Right lobe of liver (tissue), 6 donors: ENCODE measurements at places on chromosomes 5 and 9.

GRCh38 chr9:1469996-1470395 is 419.8 kb downstream of the DMRT2 start:
- DNase-seq: no peak

DNA sequence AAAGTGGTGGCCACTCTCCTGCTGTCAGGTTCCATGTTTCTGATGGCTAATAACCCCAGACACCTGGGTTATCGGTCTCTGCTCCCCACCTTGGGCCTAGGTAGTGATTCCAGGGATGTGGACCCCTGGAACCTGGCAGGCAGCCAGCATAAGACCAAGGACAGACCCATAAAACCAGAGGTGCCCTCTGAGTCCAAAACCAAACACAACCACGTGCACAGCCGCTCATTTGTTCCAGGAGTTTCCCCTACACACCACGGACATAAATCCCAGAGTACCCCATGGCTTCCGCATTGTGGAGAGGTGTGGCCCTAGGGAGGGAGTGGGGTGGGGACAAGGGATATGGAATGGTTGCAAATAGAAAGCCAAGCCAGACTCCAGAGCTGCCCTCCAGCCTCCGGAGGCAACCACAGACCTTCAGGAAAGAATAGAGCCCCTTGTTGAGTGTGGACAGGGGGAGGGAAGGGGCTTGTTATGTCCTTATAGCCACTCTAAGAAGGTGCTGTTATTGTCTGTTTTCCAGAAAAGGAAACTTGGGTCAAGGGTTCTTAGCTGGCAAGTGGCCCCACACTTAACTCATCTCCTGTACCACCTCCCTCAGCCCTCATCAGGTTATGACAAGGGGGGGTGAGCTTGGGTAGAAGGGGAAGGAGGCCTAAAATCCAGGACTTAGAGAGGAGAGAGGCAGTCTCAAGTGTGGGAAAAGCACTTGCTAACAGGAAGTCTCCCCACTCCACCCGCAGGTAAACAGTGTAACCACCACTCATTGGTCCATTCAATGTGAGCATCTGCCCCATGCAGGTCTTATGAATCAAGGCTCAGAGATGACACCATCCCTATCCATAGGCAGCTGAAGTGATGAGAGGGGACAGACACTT is 23.6 kb upstream of the CYSTM1 start:
- no peak for DNase-seq

DNA sequence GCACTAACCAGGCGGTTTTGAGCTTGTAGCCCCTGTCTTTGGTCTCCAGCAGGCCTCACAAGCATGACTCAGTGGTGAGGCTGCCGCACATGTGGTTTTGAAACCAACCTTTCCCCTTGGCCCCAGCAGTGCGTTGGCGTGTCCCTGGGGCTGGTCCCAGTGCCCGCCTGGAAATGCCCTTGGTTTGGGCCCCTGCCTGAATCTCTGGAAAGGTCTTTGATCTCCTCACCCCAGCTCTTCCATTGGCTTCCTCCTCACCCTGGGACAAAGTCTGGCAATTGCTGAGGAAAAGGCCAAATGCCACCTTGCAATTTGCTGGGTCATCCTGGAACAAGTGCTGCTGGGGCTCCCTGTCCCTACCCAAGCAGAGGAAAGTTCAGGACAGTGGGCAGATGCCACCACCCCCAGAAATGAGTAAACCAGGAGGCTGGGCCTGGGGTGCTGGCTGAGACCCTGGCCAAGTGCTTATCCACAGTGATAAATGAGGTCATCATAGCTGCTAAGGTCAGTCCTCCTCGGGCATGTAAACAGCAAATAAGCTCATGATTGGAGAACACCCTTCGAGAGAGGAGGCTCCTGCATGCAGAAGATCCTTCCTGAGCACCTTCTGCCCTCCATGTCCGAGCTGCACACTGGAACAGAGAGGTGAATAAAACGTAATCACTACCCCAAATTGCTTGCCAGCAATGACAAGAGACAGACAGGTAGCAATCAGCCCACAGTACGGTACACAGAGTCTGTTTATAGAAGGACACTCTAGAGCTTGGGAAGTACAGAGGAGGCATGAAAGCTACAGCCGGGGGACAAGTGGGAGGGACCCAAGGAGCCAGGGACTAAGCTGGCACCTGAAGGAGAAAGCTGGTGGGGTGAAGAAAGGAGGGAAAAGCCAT is 98.9 kb upstream of the CPEB4 start:
- peak; percentile 88 for DNase-seq

DNA sequence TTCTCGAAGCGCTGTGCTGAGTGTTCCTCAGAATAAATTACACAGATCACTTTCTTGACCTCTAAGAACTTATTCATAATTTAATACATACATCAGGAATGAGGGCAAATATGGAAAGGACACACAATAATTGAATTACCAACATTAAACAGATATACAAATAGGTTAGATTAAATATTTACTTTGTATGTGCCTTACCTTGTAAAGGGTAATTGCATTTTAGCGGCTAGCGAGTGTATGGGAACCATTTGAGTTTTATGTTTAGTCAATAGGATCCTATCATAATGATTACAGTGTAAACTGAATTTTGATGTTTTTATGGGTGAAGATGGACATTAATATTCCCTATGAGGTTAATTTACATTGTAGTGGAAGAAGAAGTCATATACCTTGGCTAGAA is 1187.1 kb upstream of the WWC1 start:
- no peak for DNase-seq

DNA sequence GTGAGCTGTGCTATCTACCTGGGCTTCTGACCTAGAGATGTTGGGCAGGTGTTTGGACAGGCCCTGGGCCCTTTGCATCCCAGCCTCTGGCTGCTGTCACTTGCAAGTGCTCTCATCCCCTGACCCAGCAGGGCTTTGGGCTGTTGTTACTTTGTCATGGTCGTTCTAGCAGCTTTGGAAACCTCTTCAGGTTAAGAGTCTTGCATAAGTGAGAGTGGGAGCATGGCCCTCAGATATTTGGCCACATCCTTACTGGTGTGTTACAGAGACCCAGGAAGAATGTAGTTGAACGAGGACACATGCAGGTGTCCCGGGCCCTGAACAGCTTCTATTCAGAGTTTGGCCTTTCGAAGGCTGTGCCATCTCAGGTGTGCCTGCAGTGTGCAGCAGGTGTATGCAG is 4.5 kb downstream of the TENT4A start:
- no peak for DNase-seq

DNA sequence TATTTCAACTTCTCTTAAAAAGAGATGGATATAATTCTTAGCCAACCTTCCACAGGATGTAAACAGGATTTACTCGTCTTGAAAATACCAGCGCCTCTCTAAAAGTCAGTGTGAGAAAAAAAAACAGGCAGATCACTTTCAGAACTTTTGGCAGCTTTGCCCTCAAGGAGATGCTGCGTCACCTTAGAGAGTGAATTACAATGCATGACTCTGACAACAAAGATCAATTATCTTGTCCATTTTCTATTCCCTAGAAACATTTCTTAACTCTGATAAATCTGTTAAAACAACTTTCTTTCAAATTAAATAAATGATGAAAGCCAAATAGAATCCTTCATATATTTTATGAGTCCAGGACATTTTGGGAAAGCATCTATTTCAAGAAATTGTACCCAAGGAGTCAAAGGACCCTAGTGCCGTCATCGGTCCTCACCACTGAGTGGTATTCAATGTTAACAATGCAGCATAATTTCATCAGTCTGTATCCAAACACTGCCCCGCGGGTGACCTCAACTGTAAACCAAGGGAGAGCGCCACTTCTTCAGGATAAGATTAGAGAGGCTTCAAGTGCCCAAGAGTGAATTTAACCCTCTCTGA is 536.0 kb downstream of the PDE4D start:
- no peak for DNase-seq

DNA sequence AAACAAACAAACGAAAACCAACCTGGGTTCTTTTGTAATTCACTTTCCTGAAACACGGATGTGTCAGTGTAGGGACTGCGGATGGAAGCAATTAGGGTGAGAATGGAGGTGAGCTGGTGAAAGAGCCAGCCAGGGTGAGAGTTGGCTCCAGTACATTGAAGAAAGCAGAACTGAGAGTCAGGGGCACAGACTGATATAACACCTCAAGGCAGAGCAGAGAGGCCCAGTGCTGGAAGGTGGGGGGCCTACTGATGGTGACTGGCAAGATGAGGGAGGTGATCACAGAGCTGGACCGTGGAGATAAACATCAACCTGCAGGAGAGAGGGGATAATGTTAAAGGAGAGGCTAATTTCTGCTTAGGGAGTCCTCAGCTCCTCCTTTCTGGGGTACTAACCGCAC is 221.1 kb downstream of the MAN2A1 start:
- no peak for DNase-seq

DNA sequence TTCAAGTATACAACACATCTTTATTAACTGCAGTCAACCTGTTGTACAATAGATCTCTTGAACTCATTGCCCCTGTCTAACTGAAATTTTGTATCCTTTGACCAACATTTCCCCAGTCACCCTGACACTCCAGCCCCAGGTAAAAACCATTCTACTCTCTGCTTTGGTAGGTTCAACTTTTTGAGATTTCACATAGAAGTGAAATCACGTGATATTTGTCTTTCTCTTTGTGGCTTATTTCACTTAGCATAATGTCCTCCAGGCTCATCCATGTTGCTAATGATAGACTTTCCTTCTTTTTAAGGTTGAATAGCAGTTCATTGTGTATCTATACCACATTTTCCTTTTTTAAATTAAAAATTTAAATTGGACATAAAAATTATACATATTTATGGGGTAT is 126.5 kb upstream of the MAN2A1 start:
- no peak for DNase-seq

GRCh38 chr5:67518227-67518626 is 321.6 kb upstream of the CD180 start:
- no peak for DNase-seq

GRCh38 chr9:133202688-133203453 is 6.2 kb downstream of the OBP2B start:
- no peak for DNase-seq

DNA sequence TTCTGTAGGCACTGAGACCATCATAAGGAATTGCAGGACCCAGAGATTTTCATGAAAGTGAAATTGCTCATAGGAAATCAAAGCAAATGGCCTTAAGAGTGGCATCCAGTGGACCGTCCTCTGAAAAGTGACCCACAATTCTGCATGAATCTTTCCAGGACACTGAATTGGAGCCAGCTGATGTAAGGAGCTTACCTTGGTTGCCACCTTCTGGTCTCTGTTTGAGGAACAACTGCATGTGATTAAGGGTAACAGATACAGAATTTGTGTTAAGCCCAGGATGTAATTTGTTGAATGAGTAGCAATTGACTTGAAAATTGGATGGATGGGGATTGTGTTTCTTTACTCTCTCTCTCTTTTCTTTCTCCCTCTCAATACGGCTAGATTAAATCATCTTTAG is 49.9 kb upstream of the GAS1 start:
- no peak for DNase-seq

DNA sequence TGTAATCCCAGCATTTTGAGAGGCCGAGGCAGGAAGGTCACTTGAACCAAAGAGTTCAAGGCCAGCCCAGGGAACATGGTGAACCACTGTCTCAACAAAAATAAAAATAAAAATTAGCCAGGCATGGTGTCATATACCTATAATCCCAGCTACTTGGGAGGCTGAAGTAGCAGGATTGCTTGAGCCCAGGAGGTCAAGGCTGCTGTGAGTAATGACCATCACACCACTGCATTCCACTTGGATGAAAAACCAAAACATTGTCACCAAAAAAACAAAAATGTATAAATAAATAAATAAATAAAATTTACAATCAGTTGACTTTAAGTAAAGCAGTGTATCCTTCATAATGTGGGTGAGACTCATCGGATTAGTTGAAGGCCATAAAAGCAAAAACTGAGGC is 541.4 kb downstream of the CSNK1G3 start:
- no peak for DNase-seq

- no peak for DNase-seq
Measured at GRCh38 chr5:127595484-127596368, 53.2 kb upstream of the CTXN3 start.

GRCh38 chr5:14714706-14715105 is 50.2 kb downstream of the OTULIN start:
- no peak for DNase-seq

GRCh38 chr5:137888863-137889759 is at the start of gene PKD2L2:
Gene PKD2L2 (plus strand): TSS chr5:137889457. CDS start chr5:137889492, 35 bp downstream.
- DNase-seq: peak; percentile 80

- DNase-seq: no peak
Measured at GRCh38 chr9:113623851-113624485, 160.4 kb downstream of the RGS3 start.

DNA sequence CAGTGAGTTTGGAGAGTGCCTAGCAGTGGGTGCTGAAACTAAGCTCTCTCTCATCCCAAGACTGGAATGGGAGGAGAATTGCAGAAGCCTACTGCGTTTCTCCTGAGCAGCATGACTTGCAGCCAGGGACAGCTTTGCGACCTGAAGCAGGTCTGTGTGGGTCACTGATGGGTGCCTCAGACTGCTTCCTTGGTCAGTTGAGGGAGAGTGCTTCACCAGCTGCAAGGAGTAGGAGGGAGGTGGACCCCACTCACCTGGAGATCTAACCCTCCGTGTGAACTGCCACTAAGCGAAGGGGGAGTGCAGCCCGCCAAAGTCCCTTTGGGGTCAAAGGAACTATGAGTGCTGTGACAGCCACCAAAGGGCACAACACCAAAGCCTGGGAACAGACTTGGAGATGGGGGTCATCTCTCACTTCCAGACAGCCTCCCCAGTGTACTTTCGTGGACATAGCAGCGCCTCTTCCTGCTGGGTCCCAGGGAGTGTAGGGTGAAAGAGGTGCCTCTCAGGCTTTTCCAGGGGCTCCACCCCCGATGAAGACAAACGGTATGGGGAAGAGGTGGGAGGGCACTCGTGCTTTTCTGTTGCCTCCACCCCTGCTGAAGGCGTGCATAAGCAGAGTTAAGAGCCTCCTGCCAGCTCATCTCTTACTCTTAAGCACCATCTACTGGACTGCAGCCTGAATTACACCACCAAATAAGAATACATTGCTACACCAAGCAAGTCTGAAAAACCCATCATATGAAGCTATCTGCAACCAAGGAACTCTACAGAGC is 34.3 kb upstream of the MACIR start:
- no peak for DNase-seq

GRCh38 chr9:35537913-35538312 is 48.0 kb downstream of the RUSC2 start:
- DNase-seq: no peak

DNA sequence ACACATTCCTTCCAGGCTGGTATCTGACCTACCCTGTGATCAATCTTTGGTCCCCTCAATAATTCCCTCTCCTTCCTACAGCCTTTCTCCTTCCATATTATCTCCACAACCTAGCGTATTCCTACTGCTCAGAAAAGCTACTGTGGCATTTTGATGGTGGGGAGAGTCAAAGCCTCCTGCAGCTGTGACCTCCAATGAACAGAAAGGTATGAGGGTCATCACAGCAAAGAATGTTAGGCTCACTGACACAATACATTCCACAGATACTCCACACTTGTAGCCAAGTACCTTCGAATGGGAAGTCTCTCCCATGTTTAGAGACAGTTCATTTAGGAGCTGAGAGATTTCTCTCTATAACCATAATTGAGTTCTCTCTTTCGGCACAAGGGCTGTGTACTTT is 5.9 kb downstream of the FBN2 start:
- DNase-seq: no peak
